ENCODE measurements at places on chromosomes 12 and 14. TPM values are rescaled to one million over a fixed set of nuclear protein-coding genes. Genes with fewer than 3 reads are reported as not detected.

GRCh38 chr12:132622437-132623071 lies 4.0 kb downstream of the P2RX2 start:
- no peak for DNase-seq

GRCh38 chr12:6963791-6964413 lies 6.6 kb downstream of the PHB2 start:
- no peak for DNase-seq

- DNase-seq = no peak
These were observed 65.9 kb downstream of the RERG start for GRCh38 chr12:15155271-15155670.

- no peak for DNase-seq
These were observed 319.2 kb downstream of the DPF3 start for GRCh38 chr14:72574715-72575114.

DNA sequence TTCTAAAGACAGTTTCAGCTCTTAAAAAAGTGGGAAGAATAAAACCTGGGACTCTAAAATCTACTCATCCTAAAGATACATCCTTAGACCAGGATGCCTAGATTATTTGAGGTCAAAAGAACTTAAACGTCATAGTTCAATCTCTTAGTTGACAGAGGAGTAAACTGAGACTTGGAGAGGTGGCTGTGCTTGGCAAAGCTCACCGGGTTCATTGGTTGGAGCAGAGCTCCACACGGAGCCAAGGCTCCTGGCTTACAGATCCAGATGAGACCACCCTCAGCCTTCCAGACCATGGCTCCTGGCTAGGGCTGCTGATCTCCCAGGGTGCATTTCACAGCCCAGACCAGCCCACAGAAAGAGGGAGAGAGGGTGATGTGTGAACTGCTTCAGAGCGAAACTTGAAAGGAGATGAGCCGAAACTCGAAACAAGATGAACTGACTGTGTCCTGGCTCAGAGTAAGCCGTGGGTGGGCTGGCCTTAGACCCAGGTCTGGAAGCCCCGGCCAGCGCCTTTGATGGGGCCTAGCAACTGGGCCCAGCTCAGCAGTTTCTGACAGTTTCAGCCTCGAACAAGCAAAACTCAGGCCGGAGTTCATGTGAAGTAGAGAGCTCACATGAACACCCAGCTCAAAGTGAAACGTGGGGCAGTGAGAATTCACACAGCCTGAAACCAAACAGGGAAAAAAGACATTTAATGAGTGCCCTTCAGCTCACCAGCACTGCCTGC lies 1044.8 kb downstream of the BCL11B start:
- no peak for DNase-seq

- DNase-seq = no peak
These were observed 6.4 kb downstream of the NKX2-1 start for GRCh38 chr14:36513451-36514277.

Gene SLC22A17
- 5.6 TPM for total RNA-seq

Gene PLXNC1
- 3.7 TPM for total RNA-seq

Gene KRT8
- 1,046 TPM for total RNA-seq

Gene NYNRIN
- 8.1 TPM for total RNA-seq

Gene NPC2
- total RNA-seq = 208 TPM

Data from Peyer's patch (tissue), 4 donors.